ENCODE measurements at places on chromosomes 11 and 22. TPM values are rescaled to one million over a fixed set of nuclear protein-coding genes. Genes with fewer than 3 reads are reported as not detected.

GAS2L1 gene
- total RNA-seq = 41.5 TPM

LDLRAD3 gene
- total RNA-seq = 25.8 TPM

DEFB131B gene
- total RNA-seq = not detected

SLN gene
- total RNA-seq = 1.6 TPM

KRTAP5-10 gene
- total RNA-seq = not detected

OR4D5 gene
- not detected for total RNA-seq

KRTAP5-2 gene
- total RNA-seq = not detected

CCDC116 gene
- not detected for total RNA-seq

NEU3 gene
- total RNA-seq = 3.7 TPM

DYNC2H1 gene
- total RNA-seq = 5.8 TPM

C22orf31 gene
- not detected for total RNA-seq

PAMR1 gene
- not detected for total RNA-seq

PDGFD gene
- 5.7 TPM for total RNA-seq

MS4A14 gene
- not detected for total RNA-seq

ZNHIT2 gene
- 11.5 TPM for total RNA-seq

SLC29A2 gene
- total RNA-seq = 5.8 TPM

GPHA2 gene
- not detected for total RNA-seq

KIF18A gene
- total RNA-seq = 15.3 TPM

DPAGT1 gene
- 37.5 TPM for total RNA-seq

TYMP gene
- 7.8 TPM for total RNA-seq

POU2AF2 gene
- not detected for total RNA-seq

NDUFS8 gene
- total RNA-seq = 331 TPM

TPBGL gene
- total RNA-seq = 0.31 TPM

RAG2 gene
- total RNA-seq = not detected

DRD4 gene
- total RNA-seq = 0.26 TPM

BCL2L13 gene
- 30.7 TPM for total RNA-seq

TBX1 gene
- 5.7 TPM for total RNA-seq

RIMBP3C gene
- 0.13 TPM for total RNA-seq

CYP2D6 gene
- total RNA-seq = 0.40 TPM

KREMEN1 gene
- total RNA-seq = 2.6 TPM

Data from A549 treated with ZK216348 at 1 μM for 4 hours (cell line).